ENCODE measurements at places on chromosomes 4 and X.

GRCh38 chr4:82889287-82889686, 1.7 kb downstream of the SEC31A start:
- no peak for DNase-seq

DNA sequence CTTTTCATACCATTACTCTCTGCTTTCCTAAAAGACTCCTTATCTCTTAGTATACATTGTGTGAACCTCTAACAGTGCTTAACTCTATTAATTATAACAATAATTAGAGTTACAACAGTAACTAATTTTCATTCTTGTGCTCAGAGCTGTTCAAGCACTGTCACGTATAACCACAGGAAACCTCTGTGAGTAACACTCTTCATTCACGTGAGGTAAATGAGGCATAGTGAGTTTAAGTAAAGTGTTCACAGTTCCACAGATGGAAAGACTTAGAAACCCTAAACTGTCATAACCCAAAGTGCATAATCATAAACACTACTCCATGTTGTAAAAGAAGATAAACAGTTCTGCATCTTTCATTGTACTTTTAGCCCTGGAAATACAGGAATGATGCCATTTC, 222.4 kb downstream of the CCSER1 start:
- no peak for DNase-seq

DNA sequence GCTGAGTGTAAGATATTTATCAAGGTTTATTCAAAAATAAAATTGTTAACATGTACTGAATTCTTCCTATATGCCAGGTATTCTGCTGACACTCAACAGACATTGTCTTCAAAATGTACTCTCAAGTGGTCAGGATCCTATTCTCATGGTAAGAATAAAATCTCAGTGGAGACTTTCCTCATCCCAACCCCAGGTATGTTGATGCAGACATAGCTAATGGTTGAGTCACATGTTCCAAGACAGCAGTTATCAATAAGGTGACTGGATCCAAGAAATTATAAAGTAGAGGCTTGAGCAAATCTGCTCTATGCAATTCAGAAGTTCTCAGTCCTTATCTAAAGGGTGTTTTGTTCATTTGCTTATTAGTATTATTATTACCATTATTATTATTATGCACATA, 115.2 kb upstream of the GABRA2 start:
- DNase-seq, result no peak

GRCh38 chrX:132367984-132368383, 120.9 kb downstream of the MBNL3 start:
- no peak for DNase-seq

- DNase-seq, result no peak
Measured at GRCh38 chr4:48899432-48899749, 7.2 kb downstream of the OCIAD2 start.

- peak; percentile 76 for DNase-seq
Measured at GRCh38 chr4:128524311-128524710, 236.7 kb upstream of the PGRMC2 start.

- no peak for DNase-seq
Measured at GRCh38 chr4:167713756-167714155, 378.6 kb upstream of the ANXA10 start.

DNA sequence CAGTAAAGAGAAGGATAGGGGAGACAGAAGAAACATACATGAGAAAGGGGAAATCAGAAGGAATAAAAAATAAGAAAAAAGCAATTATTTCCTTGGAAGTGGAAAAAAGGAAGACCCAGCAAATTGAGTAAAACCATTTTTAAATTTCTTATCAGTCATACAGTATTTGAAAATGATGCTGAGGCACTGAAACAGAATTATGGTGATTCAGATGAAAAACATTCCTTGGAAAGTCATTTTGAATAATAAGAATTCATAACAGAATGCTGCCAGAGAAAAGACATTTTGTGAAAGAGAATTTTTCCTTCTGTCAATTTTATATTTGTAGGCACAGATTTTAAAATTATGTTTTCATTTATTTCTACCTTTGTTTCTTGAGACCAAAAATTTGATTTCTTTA, 895.5 kb upstream of the EPHA5 start:
- DNase-seq, result no peak

DNA sequence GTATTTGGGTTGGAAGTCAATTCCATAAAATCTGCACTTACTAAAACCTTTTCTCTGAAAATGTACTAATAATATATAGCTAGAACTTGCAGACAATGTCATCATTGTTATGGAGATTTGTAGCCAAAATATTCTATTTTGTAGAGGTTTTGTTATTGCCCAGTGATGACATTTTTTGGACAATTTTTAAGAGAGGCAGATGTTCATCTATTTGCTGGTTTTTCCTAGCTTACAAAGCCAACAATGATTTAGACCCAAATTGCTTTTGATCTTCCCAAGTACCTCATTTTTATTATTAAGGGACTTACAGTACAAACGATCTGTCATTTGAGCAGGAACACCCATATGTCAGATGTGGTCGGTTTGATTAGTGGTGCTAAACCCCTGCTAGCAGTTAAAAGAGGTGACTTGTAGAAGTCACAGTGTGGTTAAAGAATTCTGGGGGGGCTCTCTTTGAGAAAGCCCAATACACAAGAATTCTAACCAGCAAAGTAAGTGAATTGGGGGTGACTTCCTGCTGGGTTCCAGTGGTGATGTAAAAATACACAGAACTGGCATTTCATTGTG, 136.2 kb downstream of the KIT start:
- no peak for DNase-seq

DNA sequence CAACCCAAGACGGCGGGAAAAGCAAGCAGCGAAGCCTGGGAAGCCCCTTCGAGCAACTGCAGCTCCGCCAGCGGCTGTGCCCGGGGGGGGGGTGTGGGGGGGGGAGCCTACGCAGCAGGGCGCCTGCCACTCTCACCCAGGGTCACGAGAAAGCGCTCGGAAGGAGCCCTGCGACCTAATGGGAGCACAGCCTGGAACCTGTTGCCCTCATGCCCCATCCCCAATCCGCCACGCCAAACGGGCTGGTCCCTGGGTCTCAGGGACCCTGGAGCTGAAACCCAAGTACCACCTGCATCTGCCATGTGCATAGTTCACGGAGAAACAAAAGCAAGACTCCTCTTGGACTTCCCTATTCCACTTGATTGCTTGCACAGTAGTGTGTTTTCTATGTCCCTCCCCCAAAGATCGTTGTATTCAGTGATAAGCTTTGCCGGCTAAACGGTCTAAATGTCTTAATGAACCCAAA, 359 bp upstream of the GAB3 start:
- DNase-seq, result no peak

GRCh38 chr4:78534286-78534955, 17.1 kb upstream of the ANXA3 start:
- DNase-seq, result no peak

GRCh38 chr4:139419388-139419914, 34.5 kb upstream of the RAB33B start:
- DNase-seq, result no peak

- no peak for DNase-seq
Measured at GRCh38 chr4:23224684-23225420, 532.1 kb downstream of the GBA3 start.

- DNase-seq, result no peak
Measured at GRCh38 chrX:153640736-153641575, 6.0 kb upstream of the DUSP9 start.

GRCh38 chrX:3312109-3312508, 34.3 kb downstream of the MXRA5 start:
- no peak for DNase-seq

GRCh38 chr4:23660865-23661264, 229.0 kb downstream of the PPARGC1A start:
- DNase-seq, result no peak

GRCh38 chr4:53914313-53915016, 149.9 kb downstream of the CHIC2 start:
- DNase-seq, result peak; percentile 87

DNA sequence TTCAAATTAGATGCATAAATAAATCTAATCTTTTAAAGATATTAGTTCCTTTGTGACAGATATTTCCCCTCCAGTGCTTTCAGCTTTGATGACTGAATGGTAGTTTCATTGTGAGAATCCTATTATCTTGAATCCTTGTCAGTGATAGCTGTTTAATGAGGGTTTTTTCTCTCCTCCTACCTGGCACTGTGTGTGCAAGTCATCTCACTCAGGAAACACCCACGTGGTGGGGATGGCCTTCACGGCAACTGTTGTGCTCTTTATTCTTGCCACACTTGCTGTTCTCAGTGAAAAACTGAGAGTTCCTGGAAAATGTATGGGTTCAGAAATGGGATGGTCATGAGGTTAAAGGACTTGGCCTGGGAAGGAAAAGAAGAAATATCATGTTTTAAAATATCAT, 129.9 kb downstream of the SPRY1 start:
- no peak for DNase-seq

GRCh38 chr4:112677519-112678091, 40.7 kb downstream of the LARP7 start:
- no peak for DNase-seq

- peak; percentile 41 for DNase-seq
Measured at GRCh38 chrX:131821945-131822622, 201.0 kb upstream of the STK26 start.

GRCh38 chr4:54954656-54955388, 170.6 kb downstream of the KDR start:
- DNase-seq, result no peak

- peak; percentile 13 for DNase-seq
Measured at GRCh38 chrX:108699368-108699767, 37.0 kb downstream of the IRS4 start.

- no peak for DNase-seq
Measured at GRCh38 chr4:74848774-74849173, 54.5 kb upstream of the BTC start.

- DNase-seq, result no peak
Measured at GRCh38 chr4:32607978-32608377, 1887.8 kb downstream of the PCDH7 start.

GRCh38 chrX:52865343-52865998, 2.4 kb downstream of the XAGE3 start:
- DNase-seq, result no peak

- no peak for DNase-seq
Measured at GRCh38 chrX:124940531-124940930, 379.1 kb upstream of the TEX13C start.

DNA sequence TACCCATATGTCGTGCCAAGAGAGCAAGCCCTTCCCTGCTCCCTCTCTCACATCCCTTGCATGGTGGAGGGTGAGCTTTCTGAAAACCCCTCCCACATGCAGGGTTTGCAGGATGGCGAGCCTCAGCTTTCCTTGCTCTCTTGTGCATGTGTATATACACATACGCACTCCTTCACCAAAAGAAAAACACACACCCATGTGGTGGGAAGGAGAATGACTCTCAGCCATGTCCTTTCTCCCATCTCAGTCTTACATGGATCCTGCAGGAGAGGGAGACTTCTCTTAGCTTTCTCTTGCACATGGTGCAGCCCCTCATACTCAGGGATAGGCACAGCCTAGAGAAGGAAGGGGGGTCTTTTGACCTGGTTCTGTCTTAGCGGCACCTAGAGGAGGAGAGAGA, 81.1 kb downstream of the CLCN5 start:
- DNase-seq, result no peak

DNA sequence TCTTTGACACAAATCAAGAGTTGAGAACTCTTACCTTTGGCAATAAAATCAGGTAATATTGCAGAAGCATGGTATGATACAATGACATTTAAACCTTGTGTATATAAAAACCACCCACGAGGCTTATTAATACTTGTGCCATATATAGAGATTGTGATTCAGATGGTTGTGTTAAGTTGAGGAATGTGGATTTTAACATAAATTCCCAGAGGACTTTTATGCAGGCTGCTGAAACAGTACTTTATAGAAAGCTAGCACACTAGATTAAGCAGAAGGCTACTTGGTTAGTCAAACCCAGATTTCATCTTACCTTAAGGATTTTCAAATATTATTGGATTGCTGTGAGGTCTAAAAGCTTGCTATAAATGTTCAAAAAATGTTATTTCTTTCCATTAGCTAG, 325.7 kb upstream of the PCDH10 start:
- DNase-seq, result no peak

GRCh38 chrX:113399506-113400192, 559.0 kb upstream of the AMOT start:
- no peak for DNase-seq

DNA sequence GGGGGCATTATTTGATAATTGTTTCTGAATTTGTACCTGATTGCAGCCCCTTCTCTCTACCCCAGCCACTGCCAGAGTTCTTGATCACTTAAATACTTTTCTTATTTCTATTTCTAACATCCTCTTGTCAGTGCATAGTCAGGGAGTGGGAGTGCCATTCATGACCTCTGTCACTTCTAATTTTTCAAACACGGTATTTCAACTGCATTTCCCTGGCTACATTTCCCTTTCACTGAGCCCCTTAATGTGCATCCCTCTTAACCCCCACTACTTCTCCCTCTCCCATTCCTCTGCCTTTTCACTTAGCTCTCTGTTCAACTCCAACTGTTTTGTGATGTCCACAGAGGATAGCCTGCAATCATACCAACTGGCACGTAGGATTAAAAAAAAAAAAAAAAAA, 128.3 kb upstream of the NAP1L5 start:
- DNase-seq, result no peak

- DNase-seq, result peak; percentile 2
Measured at GRCh38 chrX:51144828-51145442, 187.7 kb upstream of the NUDT10 start.

GRCh38 chr4:102500352-102500695, 835 bp upstream of the NFKB1 start:
- DNase-seq, result no peak

GRCh38 chr4:152307669-152308068, 228.2 kb downstream of the FBXW7 start:
- no peak for DNase-seq

GRCh38 chr4:11801466-11802446, 373.1 kb upstream of the HS3ST1 start:
- no peak for DNase-seq

DNA sequence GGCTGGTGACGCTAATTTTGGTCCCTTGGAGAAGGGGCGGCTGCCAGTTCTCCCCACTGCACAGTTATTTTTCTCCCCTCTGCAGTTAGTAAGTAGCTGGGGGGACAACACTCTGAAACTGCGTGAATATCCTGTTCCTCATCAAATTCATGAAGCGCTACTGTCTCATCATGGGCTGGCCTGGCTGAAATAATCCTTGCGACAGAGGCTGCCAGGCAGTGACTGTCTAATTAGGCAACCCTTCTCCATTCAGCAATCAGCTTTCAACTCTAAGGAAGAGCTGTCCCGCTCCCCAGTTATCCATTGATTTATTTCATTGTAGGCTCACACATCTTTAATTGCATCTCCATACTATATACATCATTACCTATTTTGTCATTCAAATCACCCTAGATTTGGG, 8.2 kb downstream of the SH3TC1 start:
- DNase-seq, result no peak
